Left colon (tissue), 2 donors: ENCODE measurements at places on chromosomes 2 and 18. TPM values are rescaled to one million over a fixed set of nuclear protein-coding genes. Genes with fewer than 3 reads are reported as not detected.

DNA sequence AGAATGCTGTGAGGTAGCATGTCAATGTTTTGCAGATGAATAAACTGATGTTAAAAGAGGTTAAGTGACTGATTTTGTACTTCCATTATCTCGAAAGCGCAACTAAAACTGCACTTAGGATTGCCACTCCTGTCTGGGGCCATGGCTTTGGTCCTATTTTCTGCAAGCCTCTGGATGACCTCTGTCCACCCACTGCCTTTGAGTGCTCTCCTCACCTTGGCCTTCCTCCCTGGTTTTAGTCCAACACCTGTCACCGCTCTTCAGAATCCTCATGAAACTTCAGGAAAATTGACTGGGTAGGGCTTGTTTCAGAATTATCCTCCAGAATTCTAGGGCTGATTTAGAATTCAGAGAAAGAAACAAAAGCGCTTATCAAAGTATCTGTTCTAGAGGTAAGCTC, 51.1 kb upstream of the HNMT start:
- DNase-seq, result no peak

- DNase-seq, result peak; percentile 88
These were observed 98.8 kb downstream of the TRABD2A start for GRCh38 chr2:84781942-84782716.

DNA sequence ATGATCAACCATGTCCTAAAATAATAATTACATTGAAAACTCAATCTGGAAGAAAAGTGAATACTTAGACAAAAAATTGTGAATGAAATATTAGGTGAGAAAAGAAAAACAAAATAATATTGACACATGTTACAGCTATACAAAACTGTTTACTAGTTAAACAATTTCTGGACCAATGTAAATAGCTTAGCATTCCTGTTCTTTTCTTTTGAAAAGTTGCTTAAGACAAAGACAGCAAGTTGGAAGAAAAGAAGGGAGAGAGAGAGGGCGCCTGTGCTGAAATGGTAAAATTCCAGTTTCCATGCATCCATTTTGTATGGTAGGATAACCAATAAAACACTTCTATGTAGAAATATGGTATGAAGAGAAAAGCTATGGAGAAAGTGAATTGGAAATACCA, 94.1 kb upstream of the RFX8 start:
- DNase-seq, result no peak

- DNase-seq, result peak; percentile 72
These were observed 45.6 kb upstream of the ODC1 start for GRCh38 chr2:10493634-10494281.

- no peak for DNase-seq
These were observed 167.1 kb upstream of the SIX2 start for GRCh38 chr2:45176390-45176789.

GRCh38 chr2:24893934-24894333, 26.1 kb downstream of the ADCY3 start:
- no peak for DNase-seq

DNA sequence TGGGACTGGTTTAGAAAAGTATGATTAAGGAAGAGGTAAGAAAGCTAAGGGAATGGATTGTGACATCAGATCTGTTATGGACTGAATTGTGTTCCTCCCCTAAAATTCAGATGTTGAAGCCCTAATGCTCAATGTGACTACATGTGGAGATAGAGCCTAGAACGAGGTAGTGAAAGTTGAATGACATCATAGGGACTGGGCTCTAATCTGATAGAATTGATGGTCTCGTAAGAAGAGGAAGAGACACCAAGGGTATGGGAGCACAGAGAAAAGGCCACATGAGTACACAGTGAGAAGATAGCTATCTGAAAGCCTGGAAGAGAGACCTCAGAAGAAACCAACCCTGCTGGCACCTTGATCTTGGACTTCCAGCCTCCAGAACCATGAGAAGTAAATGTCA, 178.3 kb downstream of the TRIB2 start:
- no peak for DNase-seq

GRCh38 chr2:159136391-159136790, 150.1 kb downstream of the WDSUB1 start:
- no peak for DNase-seq

- no peak for DNase-seq
These were observed 323.4 kb upstream of the PKDCC start for GRCh38 chr2:41724465-41724864.

- no peak for DNase-seq
These were observed 2.5 kb downstream of the RTN4 start for GRCh38 chr2:55047677-55048299.

GRCh38 chr2:189150033-189150432, 29.5 kb downstream of the COL5A2 start:
- DNase-seq, result no peak

SCRN3 gene
- total RNA-seq, result 26.7 TPM

PER2 gene
- total RNA-seq, result 16.9 TPM

CDK5R2 gene
- 0.37 TPM for total RNA-seq
